ENCODE measurements at places on chromosomes 1 and 21. TPM values are rescaled to one million over a fixed set of nuclear protein-coding genes. Genes with fewer than 3 reads are reported as not detected.
A peak's percentile ranks its signal among the peaks of the same experiment; 100 is the strongest.

GRCh38 chr1:41239988-41240610 lies 2.0 kb downstream of the SCMH1 start:
- DNase-seq, result no peak

- DNase-seq, result no peak
These were observed 38.4 kb downstream of the NRIP1 start for GRCh38 chr21:15026370-15026769.

- no peak for DNase-seq
These were observed 120.7 kb downstream of the ITSN1 start for GRCh38 chr21:33762803-33763581.

DNA sequence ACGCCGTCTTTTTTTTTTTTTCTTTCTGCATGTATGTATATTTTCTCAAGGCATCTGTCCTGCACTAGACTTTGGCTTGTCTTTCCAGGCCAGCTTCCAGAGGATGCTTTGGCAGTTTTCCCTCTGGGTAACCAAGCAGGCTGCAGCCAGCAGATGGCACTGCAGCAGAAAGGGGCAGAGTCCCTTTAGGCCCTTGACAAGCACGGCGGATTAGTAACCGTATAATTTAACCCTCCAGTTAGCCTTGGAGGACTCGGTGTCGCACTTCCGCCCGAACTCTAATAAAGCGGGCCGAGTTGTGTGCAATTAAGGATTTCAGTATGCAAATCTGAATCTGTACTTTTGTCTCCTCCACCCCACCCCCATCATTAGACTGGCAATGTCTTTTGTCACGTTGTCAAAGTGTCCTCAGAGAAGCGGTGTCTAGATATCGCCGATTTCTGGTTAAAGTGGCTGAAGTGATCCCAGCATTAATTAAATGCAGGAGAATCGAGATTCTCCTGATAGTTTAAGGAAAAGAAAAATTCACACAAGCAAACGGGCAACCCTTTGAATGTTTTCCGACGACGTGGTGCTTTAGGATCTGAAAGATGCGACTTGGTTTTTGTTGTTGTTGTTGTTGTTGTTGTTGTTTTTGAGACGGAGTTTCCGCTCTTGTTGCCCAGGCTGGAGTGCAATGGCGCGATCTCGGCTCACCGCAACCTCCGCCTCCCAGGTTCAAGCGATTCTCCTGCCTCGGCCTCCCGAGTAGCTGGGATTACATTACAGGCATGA lies 1.1 kb upstream of the TMEM167B start:
- no peak for DNase-seq

GRCh38 chr1:200374569-200375295 lies 35.1 kb downstream of the ZNF281 start:
- DNase-seq, result no peak

DNA sequence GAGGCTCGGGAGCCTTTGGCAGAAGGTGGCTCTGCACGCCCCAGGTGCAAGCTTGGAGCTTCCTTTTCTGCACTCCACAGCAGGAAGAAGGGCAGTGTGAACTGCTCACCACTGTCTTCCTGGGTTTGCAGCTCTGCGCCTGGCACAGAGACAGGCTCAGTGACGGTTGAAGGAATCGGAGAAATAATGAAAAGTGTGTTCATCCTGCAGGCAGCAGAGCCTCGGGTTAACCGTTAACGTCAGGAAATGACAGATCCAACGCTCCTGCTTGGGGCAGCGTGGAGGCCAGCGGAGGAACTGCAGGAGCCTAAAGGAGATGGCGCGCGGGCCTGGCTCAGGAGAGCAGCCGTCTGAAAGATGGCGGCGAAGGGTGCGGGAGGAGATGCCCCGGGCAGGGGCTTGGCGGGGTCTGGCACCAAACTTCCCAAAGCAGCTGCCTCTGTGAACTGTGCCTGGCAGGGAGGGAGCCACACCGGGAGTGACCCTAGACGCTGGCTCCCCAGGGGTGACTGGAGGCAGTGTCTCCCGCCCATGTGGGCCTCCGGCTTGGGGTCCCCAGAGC lies 10.9 kb upstream of the SAMD11 start:
- DNase-seq, result peak; percentile 58

DNA sequence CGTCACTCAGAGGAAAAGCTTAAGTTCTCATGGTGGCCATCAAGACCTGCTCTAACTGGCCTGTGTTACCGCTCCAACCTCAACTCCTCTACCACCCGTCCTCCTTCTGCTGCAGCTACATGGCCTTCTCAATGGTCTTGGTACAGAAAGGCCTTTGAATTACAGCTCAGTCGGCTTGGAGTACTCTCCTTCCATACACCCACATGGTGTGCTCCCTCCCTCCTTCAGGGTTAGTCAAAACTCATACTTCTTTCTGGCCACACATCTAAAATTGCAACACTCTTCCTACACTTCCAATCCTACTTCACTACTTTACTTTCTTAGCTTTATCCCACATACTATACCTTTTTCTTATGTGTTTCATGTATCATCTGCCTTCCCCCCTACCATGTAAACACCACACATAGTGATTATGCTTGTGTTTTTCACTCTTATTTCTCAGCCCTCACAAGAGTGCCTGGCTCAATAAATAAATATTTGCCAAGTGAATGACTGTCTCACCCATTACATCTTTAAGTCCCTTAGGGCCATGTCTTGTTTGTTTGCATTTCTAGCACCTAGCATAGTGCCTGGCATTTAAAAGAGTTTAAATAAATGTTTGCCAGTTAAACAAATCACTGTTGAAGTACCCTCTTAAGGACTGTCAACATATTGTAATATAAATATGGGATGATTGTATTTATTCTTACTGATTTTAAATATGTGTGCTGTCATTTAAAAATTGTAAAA lies 37.6 kb upstream of the HMCN1 start:
- DNase-seq, result no peak

GRCh38 chr21:14554948-14555347 lies 8.8 kb upstream of the SAMSN1 start:
- no peak for DNase-seq

GRCh38 chr21:28832013-28832714 lies 160.5 kb downstream of the LTN1 start:
- DNase-seq, result peak; percentile 62

DNA sequence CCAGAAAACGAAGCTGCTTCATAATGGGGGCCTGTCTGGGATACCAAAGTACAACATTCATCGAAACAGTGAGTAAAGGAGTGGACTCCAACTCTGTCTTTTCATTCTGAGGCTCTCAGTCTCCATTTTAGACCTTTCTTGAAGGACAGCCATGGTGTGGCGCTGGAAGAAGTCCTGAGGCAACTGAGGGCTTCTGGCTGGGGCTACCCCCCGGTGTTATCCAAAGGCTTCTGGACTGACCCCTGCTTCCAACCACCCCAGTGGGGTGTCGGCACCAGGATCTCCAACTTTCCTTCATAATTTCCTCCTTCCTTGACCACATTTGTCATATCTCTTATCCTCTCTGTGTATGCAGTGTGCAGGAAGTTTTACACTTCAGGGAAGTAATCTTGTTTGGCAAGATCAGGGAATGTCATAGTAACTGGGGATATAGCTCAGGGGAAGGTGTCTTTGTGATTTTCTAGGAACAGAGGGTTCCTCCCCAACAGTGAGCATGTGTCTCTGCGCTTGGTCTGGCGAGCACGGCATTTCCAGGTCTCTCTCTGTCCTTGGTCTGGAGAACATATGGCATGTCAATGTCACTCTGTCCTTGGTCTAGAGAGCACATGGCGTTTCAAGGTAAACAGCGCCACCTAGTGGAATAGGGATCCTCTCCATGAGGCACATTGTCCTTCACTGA lies 19.4 kb upstream of the BSDC1 start:
- DNase-seq, result peak; percentile 87

DNA sequence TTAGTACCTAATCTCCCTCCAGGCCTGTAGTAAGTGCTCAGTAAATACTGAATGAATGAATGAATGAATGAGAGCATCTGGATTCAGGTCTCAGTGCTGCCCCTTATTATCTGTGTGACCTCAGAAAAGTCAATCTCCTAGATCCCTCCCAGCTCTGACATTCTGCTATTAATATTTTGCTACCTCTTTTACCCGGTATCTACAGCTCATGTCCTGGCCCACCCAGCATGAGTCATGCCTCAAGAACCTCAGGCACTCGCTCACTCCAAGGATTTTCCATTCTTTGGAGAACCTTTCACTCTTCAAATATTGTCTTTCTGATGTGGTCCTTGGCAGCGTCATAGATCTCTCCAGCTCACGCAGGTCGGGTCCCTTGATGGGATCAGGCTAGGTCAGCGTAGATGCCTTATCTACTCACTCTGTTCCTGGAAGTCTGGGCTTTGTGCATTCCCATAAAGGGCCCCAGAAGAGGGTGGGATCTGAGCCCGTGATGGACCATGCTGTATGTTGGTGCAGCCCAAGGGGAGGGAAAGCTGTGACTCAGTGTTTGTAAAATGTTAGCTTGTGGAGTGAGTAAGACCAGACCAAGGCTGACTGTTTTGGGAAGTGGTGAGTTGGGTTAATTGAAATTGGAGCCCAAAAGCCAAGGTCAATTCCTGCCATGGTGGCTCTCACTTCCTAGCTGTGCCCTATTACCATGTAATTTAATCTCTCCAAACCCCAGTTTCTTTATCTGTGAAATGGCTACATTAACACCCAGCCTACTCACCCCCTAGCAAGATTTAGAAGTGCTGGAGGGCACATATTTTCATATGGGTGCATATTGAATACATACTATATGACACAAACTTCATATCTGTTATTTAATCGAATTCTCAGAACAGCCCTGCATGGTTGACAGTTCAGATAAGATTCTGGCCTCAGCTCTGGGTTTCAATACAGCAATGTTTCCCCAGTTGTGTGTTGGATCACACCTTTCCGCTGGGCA lies 214.1 kb upstream of the USP24 start:
- no peak for DNase-seq

DNA sequence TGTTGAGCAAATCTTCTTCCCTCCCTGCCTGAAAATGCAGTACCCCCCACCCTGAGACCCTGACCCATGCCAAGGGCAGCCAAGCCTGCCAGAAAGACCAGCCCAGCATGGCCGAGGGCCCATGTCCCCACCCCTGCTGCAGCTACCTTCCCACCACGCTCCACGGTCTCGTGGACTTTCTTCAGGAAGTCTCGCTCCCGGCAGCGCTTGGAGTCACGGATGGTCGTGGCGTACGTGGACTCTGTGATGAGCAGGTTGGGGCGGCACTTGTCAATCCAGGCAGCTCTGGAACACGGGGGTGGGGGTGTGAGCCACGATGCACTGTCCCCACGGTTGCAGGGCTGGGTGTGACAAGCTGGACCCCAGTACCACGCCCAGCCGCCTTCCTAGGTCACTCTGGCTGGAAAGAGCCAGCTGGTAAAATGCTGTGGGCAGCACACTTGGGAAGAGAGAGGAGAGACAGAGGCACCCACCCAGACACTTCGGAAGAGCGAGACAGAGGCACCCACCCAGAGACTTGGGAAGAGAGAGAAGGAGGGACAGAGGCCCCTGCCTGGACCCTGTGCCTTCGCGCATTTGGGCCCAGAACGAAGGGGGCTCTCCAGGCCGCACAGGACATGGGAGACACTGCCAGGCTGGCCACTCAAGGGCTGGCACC lies 6.4 kb downstream of the PUSL1 start:
- DNase-seq, result no peak

DNA sequence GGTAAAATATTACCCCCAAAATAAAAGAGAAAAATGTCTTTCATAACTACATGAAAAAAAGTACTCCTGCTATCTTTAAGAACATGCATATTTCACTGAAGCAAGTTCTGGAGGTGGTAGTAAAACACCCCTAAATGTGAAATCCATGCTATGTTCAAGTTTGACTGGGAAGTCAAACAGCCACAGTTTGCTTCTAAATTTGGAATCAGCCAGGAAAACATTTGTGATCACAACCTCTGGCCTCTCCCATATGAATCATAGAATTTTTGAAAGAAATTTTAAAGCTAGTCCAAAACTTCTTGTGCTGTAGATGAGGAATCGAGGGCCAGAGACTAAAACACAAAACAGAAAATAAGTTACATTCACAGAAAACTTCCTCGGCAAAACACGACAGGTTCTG lies 6.6 kb downstream of the SORT1 start:
- DNase-seq, result no peak

DNA sequence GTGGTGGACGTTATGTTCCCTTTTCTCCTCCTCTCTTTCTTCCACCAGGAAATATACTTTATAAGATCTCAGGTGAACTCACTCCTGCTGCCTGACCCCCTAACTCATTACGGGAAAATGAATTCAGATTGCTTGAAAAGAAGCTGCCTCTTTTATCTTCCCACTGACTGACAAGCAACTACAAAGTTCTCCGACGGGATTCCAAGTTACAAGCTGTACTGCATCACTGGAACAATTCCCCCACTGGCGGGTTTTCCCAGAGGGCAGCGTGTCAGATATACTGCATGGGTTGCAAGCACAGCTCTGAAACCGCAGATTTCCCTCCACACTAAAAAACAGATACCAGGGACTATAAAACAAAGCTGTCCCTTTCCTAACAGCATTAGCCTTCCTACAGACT lies 390.6 kb downstream of the KCTD3 start:
- DNase-seq, result no peak

DNA sequence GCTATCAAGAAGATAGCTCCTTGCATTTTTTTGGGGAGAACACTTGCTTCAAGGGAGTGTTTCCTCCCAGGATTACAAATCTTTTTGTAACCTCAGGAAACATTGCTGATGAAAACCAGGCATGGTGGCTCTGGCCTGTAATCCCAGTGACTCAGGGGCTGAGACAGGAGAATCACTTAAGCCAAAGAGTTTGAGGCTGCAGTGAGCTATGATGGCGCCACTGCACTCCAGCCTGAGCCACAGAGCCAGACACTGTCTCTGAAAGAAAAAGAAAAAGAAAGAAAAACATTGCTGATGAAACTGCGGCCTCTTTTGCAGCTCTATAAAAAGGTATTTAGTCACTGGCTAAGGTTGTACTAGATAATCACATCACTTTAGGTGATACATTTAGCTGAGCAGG lies 7.3 kb downstream of the RNU1-2 start:
- no peak for DNase-seq

MFSD2A gene
- total RNA-seq, result 62.7 TPM

IFI44L gene
- total RNA-seq, result 1.4 TPM

LIN28A gene
- not detected for total RNA-seq

HRNR gene
- total RNA-seq, result not detected

SPRR2D gene
- total RNA-seq, result not detected

FBXO2 gene
- total RNA-seq, result 13.2 TPM

GUCA2B gene
- not detected for total RNA-seq
